ENCODE measurements at places on chromosomes 6 and 20. TPM values are rescaled to one million over a fixed set of nuclear protein-coding genes. Genes with fewer than 3 reads are reported as not detected.

Gene FNDC11
- 0.25 TPM for polyA plus RNA-seq

Gene KIAA0408
- polyA plus RNA-seq: 0.24 TPM

DNA sequence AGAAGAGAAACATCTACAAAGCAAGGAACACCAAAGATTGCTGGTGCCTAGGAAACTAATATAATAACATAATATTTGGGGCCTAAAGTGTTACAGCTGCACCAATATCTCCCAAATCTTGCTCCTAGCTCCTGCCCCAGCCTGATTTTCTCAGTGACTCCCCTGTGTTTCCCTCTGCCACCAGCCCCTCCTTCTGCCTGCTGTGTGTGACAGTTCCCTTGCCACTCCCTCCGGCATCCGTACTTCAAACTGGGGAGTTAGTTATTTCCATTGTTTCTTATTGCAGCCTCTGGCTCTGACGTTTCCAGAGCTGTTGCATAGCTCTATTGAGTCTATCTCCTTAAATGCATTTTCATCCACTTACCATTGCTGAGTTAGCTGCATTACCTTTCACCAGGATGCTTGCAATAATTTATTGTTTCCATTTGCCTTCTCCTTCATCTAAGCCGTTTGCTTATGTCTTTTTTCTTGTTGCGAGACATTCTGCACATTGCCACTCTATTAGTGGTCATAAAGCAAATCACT is 43.1 kb downstream of the ESR1 start:
- no peak for DNase-seq

DNA sequence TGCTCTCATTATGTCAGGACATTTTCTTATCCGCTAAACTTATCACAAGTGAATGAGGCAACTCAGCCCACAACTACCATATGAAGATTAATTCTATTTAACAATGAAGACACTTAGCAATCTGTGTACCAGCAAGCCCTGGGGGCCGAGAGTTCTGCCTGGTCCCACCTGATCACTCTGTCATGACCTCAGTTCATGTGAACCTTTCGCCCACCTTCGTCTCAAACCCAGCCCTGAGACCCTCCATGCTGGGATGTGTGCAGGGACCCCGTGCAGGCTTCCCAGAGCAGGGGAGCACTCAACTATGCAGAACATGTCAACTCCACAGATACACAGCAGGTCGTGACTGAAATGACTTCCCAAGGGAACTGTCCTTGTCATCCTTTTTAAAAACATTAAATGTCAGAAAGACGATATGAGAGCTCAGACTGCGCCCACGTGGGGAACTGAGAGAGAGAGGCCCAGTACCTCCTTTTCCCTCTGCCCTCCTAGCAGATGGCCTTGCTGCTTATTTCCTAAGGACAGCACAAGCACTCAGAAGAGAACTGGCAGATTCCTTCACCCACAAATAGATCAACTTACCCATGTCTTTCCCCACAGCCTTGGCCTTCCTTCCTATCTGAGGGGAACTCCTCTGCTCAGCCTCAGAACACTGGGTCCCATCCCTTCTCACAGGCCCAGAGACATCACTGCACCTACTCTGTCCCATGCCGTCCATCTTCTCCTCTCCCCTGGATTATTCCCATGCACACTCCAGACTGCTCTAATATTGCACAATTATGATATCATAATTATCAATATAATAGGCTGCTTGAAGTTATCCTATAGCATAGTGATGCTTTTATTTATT is 11.5 kb downstream of the ABHD12 start:
- DNase-seq: no peak

DNA sequence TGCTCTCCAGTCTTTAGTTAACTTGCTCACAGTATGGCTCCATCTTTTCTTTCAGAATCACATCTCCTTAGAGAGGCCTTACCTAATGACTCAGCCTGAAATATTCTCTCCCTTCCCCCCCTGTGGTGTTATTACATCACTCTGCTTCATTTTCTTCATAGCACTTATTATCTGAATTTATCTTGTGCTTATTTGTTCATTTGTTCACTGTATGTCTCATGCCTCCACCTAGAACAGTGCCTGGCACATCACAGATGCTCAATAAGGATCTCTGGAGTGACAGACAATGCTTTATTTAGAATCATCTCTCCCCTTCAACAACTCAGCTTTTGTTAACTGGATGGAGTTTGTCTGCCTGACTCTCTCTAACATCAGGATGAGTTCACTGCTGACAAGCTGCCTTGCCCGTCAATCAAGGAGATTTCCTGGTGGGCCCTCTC is 96.6 kb upstream of the MAN1A1 start:
- DNase-seq: no peak

- no peak for DNase-seq
These were observed 299.1 kb downstream of the EPHA7 start for GRCh38 chr6:93120154-93120742.

DNA sequence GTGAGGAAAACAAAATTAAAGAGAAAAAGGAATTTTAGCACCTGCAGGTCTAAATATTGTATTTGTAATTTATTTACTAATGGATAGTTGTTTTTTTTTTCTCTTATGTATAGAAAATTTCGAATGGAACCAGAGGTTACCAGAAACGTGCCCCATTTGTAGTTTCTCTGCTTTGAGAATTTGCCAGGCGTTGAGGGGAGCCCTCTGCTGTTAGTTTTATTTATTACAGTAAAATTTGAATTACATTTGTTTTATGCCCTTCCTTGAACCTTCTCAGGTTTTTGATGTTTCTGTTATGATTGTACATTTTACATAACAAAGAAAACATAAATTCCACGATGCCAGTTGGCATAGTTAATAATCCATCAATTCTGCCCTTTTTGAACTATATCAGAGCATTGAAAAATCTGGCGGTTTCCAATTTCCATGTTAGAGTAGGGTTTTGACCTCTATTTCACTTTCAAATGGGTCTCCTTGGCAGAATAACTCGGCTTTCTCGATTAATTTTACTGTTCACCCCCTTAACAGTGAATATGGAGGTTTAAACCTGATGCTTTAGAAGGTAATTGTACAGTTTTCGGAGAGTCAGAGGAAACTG is 35.1 kb upstream of the RFPL4B start:
- DNase-seq: peak; percentile 38

DNA sequence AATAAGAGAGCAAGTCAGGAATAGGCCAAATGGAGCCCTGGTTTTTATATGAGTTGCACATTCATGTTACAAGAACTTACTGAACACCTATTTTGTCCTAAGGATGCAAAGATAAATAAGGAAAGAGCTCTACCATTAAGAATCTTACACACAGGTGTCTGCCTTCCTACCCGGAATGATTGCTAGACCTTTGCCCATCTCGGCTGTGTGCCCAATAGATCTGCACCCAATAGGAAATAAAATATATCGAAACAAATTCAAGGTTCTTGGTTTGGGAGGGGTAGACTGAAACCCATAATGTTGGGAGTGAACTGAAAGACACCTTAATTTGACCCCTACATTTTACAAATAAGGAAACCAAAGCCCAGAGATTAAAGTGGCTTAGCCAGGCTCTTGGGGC is 48.9 kb downstream of the EDN1 start:
- no peak for DNase-seq

DNA sequence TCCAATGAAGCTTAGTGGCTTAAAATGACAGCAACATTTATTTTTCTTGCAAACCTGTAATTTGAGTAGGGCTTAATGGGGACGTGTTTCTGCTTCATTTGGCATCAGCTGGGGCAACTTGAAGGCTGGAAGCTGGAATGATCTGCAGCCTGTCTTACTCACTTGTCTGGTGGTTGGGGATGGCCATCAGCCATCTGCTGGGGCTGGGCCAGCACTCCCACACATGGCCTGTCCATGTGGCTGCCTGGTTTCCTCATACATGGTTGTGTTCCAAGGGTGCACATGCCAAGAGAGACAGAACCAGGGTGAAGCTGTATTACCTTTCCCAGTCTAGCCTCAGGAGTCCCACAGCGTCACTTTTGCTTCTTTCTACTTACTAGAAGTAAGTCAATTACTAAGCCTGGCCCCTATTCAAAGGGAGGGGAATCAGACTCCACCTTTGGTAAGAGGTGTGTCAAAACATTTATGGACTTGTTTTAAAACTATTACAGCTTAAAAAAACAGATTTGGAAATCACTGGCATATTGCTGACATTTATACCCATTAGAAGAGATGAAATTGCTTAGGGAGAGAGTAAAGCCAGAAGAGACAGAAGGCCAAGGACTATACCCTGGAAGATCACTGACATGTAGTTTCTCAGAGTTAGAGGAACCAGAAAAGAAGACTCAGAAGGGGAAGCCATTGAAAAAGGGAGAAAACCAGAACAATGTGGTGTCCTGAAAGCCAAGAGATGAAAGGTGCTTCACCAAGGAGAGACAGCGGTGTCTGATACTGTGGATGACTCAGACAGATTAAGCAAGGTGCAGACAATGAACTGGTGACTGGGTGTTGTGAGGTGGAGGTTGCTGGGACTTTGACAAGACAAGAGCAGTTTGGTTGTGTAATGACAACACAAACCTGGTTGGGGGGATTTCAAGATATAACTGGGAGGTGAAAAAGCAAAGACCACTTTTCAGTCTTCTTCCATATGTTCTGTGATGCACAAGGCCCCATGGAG is 345.2 kb downstream of the GJA1 start:
- no peak for DNase-seq

DNA sequence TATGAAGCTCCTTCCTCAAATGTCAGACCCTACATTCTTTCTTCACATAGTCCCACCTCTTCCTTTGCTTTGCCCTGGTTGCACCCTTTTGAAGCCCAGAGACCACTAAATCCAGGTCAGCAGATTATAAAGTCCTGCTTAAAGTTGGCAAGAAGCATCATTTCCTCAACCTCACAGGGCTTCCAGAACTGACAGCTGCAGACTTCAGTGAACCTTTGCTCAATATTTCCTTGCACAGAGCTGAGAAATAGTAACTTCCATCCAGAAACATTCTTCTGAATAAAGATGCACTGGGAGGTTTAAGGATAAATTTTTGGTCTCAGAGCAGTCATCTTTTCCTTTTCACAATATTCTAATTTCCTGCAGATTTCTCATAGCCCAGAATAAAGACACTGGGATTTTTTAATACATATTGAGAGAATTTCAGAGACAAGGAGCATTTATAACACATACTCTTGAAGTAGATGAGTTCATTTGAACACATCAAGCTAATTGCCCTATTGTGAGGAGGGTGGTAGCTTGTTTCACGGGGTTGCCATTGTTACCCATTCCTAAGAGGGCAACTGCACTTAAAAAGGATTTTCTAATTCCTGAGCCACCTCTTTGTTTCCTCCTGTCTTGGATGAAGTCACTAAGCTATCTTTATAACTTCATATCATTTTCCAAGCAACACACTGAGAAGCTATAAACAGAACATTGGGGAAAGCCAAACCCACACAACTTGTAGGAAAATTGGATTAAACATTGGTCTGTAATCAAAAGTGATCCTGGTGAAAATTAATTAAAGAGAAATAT is 150.2 kb upstream of the PLN start:
- DNase-seq: no peak

Measured in naive thymus-derived CD8-positive, alpha-beta T cell (primary cell).